NAMALWA (cell line): ENCODE measurements at places on chromosomes 2 and 18.
A peak's percentile ranks its signal among the peaks of the same experiment; 100 is the strongest.

- no peak for DNase-seq
Measured at GRCh38 chr18:6010921-6011320, 115.6 kb upstream of the TMEM200C start.

DNA sequence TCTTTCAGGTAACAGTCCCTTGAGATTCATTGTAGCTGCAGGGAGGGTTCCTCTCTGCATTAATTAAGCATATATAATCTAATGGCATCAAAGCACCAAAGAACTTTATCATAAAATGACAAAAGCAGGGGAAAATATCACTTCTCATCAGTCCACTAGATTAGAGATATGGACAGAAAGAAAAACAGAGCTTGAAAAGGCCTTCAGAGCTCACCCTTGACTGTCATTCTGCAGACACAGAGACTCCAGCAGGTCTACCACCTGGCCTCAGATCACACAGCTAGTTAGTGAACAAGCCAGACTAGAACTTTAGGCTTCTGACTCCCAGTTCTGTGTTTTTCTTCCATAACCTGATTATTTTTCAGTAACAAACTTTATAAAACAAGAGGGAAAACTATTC is 88.5 kb downstream of the FIGN start:
- no peak for DNase-seq

- no peak for DNase-seq
Measured at GRCh38 chr2:69113627-69114026, 100.6 kb downstream of the ANTXR1 start.

DNA sequence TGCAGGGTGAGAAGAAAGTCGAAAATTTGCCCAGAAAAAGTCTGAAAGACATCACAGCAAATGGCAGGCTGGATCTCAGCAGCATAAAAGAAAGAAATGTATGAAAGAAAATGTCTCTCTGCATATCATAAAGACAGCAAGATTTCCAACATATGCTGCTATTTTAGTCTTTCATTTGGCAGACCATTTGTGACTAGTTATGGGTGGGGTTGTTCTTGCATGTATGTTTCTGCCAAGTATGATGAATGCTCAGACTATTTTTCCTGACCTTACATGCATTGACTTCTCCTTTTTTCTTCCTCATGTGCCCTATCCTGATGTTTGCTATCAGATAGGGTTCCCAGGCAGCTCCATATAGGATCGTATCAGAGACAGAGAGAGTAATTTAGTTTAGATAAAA is 58.5 kb upstream of the PARD3B start:
- no peak for DNase-seq

GRCh38 chr2:239190361-239190760 is 210.5 kb downstream of the HDAC4 start:
- no peak for DNase-seq

GRCh38 chr2:109447251-109447661 is 166.5 kb downstream of the SEPTIN10 start:
- no peak for DNase-seq

- DNase-seq = no peak
Measured at GRCh38 chr2:227597036-227597435, 1.7 kb upstream of the SCYGR2 start.

- no peak for DNase-seq
Measured at GRCh38 chr18:35716169-35716831, 134.8 kb downstream of the GALNT1 start.

GRCh38 chr2:41294331-41294730 is 753.5 kb upstream of the PKDCC start:
- DNase-seq = no peak

DNA sequence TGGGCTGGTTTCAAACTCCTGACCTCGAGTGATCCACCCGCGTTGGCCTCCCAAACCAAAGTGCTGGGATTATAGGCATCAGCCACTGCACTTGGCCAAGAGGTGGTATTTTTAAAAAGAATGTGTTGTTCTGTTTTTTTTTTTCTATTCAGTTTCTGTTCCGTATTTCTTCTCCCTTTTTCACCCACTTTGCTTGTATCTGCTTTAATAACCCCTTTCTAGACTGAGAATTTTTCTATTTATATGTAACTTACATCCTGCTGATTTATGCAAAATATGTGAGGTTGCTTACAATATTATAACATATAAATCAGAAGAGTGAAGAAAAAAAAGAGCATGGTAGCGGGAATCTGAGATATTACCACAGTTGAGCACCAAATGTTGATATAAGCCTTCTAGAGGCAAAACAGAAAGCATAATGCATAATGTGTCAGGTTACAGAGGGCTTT is 17.2 kb upstream of the LYPD6B start:
- peak; percentile 82 for DNase-seq

DNA sequence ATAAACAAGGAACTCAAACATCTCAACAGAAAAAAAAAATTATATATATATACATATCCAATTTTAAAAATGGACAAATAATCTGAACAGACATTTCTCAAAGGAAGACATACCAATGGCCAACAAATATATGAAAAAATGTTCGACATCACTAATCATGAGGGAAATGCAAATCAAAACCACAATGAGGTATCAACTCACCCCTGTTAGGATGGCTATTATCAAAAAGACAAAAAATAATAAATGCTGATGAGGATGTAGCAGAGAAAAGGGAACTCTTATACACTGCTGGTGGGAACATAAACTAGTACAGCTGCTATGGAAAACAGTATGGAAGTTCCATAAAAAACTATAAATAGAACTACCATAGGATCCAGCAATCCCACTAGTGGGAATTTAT is 46.1 kb downstream of the CLASP1 start:
- peak; percentile 31 for DNase-seq

GRCh38 chr2:154228566-154229280 is 357.0 kb downstream of the GALNT13 start:
- no peak for DNase-seq
